ENCODE measurements at places on chromosomes 2 and 18. TPM values are rescaled to one million over a fixed set of nuclear protein-coding genes. Genes with fewer than 3 reads are reported as not detected.
A peak's percentile ranks its signal among the peaks of the same experiment; 100 is the strongest.

GRCh38 chr18:5238371-5238976 is 41.4 kb upstream of the AKAIN1 start:
- peak; percentile 52 for DNase-seq

DNA sequence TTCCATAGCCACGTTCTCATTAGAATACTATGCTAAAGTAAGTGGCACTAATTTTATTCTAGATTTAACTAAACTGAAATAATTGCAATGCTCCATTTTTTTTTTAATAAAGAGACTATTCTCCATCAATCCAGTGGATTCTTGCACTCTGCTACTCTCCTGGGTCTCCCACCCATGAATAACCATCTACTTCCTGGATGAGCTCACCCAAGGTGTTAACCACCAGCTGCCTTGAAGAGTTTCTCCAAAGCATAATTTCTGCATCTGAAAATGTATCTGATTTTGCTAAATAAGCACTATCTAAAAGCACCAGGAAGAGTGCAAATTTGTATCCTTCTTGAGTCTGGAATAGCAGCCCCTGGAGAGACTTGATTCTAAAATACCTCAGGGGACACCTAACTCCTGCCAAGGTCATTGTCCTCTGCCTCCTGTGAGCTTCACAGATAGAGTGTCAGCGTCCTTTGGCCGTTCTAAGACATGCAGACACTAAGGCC is 41.6 kb upstream of the SH3BP4 start:
- no peak for DNase-seq

GRCh38 chr2:54161660-54162424 is 46.4 kb downstream of the ACYP2 start:
- DNase-seq, result no peak

GRCh38 chr18:23114171-23114881 is 21.0 kb upstream of the CABLES1 start:
- DNase-seq, result peak; percentile 41

DNA sequence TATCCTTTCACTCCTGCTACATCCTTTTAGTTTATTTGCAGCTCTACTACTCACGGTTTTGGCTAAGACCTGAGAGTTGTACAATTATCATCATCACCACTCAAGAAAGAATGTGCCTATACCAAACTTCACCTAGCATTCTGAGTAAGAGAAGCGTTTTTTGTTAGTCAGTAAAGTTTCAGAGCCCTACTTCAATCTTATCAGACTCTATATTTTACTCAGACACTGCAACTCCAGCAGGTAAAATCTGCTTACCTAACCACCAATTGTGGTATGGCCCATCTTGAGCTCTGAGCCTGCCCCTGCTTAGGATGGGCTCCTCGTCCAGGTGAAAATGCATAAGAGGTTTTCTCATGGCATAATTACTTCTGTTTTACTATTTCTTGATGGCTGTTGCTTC is 37.1 kb downstream of the ICOS start:
- no peak for DNase-seq

DNA sequence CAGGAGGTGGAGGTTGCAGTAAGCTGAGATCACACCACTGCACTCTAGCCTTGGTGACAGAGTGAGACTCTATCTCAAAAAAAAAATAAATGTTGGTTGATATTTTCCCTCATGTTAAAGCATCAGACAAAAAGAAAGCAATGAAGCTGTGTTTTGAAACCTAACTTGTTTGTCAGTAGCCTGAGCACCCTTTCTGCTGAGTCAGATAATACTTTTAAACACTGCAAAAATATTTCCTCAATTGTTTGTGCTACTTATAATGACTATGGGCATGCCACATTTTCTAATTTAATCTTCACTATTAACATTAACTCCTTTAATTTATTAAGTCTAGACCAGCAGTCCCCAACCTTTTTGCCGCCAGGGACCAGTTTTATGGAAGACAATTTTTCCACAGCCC is 236.3 kb upstream of the AGAP1 start:
- DNase-seq, result no peak

GRCh38 chr2:217334561-217334960 is 474.7 kb upstream of the TNP1 start:
- DNase-seq, result no peak

GRCh38 chr2:226447338-226448300 is 352.0 kb downstream of the IRS1 start:
- DNase-seq, result no peak

PROKR1 gene
- under 0.01 TPM for total RNA-seq

DNA sequence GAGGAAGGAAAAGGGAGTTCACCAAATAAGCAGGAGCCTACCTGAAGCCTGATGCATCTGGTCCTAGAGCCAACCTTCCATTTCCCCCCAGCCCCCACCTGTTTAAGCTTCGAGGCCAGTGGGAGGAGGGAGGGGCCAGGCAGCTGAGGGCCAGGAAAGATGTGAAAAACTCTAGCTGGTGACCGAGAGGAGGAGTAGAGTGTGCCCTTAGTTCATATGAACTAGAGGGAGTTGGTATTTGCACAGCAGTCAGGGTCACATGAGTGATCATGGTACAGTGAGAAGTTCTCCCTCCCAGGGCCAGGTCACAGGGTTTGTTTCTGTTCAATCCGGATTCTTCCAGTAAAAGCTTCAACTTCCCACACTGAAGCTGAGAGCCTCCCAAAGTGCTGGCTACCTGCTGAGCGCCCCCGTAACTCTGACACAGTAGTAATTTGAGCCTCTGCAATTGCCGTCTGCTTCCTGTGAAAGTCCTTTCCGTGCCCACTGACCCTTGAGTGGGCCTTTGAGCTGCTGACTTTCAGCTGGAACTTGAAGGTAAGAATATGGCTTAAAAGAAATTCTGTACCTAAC is at the start of gene SULT1C2:
TSS of gene SULT1C2 (plus strand) at position 362 of the 573 bp plus-strand sequence. CDS start 4,773 bp downstream, outside the sequence.
- DNase-seq, result no peak

- no peak for DNase-seq
These were observed 66.8 kb upstream of the FZD7 start for GRCh38 chr2:201966691-201967438.

- DNase-seq, result no peak
These were observed 26.6 kb downstream of the ABCG5 start for GRCh38 chr2:43812006-43812405.

- DNase-seq, result no peak
These were observed 250.2 kb downstream of the ALPK2 start for GRCh38 chr18:58378411-58379379.

GRCh38 chr18:76688724-76689472 is 133.5 kb upstream of the ZNF236 start:
- DNase-seq, result no peak

IL1R1 gene
- total RNA-seq, result 0.27 TPM

GRCh38 chr18:36189486-36189885 is 2.2 kb downstream of the MOCOS start:
- DNase-seq, result no peak

GRCh38 chr18:45373286-45373880 is 241.9 kb upstream of the SLC14A2 start:
- DNase-seq, result peak; percentile 81

DNA sequence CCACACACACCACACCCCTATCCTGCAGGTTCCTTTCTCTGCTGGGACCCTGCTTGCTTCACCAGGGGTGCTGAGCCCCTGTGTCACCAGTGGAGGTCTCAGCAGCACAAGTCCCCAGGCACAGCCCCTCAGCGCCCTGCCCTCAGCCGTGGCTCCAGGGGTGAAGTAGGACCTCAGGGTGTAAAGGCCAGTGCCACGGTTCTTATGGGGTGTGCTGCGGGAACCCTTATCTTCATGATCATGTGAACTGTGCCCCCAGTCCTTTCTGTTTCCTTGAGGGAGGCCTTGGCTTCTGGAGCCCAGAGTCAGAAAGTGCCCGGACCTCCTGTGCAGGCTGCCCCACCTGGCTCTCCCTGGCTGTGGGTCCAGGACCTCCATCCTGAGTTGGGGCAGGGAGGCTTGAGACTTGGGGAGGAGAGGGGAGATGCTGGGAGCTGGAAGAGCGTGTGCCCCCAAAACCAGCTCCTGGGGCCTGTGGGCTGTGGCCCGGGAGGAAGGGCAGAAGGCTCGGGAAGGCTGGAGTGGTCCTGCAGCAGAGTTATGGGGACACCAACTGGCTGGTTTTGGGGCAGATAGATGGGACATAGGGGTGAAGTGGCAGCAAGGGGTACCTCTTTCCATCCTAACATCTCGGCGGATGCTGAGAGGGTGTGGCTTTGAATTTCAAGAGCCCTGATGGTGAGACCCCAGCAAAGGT is 20.2 kb upstream of the KLF11 start:
- no peak for DNase-seq

VAMP5 gene
- total RNA-seq, result 38.0 TPM

GRCh38 chr2:66929632-66930338 is 467.3 kb upstream of the ETAA1 start:
- peak; percentile 29 for DNase-seq

LINC00305 gene
- not detected for total RNA-seq

GRCh38 chr2:71000780-71001591 is 6.3 kb upstream of the TEX261 start:
- peak; percentile 74 for DNase-seq

DNA sequence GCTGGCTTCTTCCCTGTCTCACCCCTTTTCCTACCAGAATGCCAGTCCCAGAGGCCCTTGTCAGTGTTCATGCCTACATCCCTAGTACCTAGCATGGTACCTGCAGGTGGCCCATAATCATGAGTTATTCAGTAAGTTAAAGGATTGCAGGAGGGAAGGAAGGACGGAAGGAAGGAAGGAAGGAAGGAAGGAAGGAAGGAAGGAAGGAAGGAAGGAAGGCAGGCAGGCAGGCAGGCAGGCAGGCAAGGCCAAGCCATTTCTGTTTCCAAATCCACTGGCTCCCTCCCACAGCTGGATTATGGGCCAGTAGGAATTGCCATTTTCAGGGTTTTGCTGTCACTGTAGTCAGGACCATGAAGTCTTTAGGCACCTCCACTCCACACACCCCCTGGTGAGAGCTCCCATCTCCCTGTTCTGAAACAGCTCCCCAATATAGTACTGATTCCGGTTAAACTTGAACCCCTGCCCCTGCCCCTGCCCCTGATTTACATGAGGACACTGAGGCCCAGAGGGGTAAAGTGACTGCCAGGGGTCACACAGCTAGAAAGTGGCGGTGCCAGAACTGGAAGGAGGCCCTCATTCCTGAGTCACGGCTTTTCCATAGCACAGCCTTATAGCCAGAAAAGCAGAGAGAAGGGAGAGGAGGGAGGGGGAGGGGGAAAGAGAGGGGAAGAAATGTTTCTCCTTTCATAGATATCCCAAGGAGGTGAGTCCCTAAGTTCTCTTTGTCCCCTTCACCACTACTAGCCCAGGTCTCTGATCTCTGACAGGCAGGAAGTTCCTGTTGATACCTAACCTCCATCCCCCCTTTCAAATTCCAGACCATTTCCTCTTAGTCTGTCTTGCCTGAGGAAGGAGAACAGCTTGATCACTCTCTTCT is 12.2 kb upstream of the TNS1 start:
- DNase-seq, result no peak

REG1B gene
- under 0.01 TPM for total RNA-seq

ITGB1BP1 gene
- total RNA-seq, result 14.5 TPM

TLX2 gene
- total RNA-seq, result 0.27 TPM

All from hematopoietic multipotent progenitor cell (in vitro differentiated cells).